ENCODE measurements at places on chromosomes 11 and 22.

GRCh38 chr22:38570779-38571364 lies 889 bp upstream of the DMC1 start:
- no peak for DNase-seq

- no peak for DNase-seq
Measured at GRCh38 chr11:61042537-61042936, 59.8 kb upstream of the CD5 start.

- no peak for DNase-seq
Measured at GRCh38 chr11:20355221-20356219, 8.0 kb upstream of the HTATIP2 start.

- DNase-seq = no peak
Measured at GRCh38 chr11:112538534-112539280, 278.0 kb upstream of the PLET1 start.

DNA sequence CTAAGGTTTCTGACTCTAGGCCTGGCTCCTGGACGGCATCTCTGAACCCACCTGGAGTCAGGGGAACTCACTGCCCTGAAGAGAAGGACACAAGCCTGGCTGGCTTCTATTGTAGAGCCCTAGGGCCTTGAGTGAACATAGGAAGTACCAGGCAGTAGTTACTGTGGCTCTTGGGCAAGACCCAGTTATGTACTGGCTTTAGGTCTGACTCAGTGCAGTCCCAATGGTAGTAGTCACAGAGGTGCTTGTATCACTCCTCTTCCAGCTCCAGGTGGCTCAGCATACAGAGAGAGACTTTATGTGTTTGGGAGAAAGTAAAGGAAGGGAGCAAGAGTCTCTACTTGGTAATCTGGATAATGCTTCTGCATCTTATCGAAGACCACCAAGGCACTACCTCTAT lies 13.9 kb upstream of the PAK1 start:
- no peak for DNase-seq

GRCh38 chr11:55658608-55659007 lies 3.4 kb upstream of the OR4C6 start:
- DNase-seq = no peak

DNA sequence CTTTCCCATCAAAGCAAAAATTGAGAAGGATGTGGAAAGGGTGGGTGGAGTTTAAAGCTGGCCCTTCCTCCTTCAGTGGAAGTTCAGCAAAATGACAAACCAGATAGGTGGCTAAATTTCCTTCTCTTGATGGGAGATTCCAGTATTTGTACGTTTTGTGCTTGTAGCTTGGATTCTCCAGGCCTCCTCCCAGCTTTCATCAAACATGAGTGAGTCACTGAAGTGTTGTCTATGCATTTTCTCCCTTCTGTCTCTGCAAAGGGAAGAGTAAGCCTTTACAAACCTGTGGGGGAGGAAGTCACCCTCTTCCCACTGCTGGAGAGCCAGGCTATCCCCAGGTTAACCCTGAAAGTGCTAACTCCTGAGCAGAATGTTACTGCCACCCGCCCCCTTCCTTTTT lies 6.4 kb downstream of the MARK2 start:
- DNase-seq = no peak

DNA sequence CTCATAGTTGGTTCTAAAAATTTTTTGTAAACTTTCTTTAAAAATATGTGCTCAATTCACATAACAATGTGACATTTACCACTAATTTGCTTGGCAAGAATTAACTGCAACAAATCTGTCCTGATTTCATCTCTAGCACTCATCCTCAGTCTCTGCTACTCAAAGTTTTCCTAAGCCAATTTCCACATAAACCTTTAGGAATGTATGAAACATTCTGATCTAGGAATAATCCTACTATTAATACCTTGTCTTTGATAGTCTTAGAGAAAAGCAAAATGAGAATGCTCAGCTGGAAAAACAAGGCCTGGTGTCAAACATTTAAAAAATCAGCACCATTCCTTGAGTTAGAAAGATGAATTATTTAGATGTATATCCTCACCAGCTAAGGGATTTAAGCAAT lies 114.3 kb downstream of the CD44 start:
- DNase-seq = no peak

DNA sequence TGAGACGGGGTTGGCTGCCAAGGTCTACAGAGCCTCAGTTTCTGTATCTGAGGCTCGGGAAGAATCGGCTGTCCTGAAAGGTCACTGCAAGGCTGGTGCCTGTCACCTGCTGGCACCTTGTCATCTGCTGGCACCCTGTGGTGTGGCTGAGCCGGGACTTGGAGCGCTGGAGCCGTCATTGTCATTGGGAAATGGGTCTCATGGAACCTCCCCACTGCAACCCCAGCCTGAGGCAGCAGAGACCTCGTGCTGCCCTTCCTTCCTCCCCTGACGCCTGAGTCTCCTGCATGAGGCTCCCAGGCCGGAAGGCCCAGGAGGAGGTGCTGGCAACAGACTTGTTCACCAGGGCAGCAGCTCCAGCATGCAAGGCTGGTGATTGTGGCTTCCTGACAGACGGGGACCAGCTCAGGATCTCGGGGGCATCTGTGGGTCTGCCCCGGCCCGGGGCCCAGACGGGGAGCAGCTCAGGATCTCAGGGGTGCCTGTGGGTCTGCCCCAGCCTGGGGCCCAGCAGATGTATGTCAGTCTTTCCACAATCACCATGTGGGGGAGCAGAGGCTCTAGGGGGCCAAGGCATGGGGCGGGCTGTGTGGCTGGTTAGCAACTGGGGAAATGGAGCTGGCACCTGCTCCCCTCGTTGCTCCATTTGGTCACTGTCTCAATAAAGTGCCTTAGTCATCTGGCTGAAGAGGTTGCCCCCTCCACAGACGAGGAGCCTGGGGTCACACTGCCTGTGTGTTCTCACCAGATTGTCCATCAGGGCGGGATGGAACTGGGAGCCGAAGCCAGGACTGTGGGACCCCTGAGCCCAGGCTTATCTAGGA lies 668.7 kb downstream of the BRD1 start:
- DNase-seq = no peak

- no peak for DNase-seq
Measured at GRCh38 chr11:119130662-119131061, 9.3 kb downstream of the HINFP start.

- no peak for DNase-seq
Measured at GRCh38 chr22:36351921-36352802, 35.6 kb downstream of the MYH9 start.

- no peak for DNase-seq
Measured at GRCh38 chr11:117913736-117914397, 15.3 kb downstream of the TMPRSS13 start.

DNA sequence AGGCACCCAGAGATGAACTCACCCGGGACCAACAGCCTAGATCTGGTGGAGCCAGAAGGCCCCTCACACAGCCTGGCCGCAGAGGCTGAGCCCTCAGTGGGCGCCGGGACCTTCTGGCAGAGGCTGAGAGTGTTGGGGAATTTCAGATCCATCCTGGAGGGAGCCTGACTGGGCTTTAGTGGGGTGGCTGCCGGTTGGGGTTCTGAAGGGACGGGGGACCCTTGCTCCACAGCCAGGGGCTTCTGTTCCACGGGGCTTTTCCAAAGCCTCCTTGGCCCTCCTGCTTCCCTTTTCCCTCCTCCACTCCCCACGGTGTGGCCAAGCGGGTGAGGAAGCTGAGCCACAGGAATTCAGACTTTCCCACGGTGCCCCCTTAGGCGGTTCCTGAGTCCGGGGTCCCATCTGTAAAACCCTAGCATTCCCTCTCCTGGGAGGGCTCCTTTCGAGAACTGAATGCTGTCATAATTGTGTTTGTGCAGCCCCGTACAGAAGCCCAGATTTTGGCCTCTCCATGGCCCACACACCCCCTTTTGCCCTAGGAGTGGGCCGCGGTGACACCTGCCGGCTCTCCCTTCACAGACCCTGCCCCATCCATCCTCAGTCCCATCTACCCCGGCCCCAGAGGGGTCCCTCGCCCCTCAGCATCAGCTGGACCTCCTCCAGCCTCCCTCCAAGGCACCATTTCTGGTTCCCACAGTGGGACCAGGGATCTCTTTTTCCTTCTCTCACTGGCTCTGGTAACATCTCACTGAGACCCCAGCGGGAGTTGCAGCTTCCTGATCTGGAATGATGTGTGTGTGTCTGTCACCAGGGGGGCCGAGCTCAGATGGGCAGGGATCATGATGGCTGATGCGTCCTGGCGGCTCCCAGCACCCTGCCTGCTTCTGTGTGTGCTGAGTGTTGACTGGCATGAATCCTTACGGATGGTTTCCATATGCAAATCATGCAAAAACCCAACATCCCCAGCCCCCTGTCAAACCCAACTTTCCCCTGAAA lies 1048.4 kb downstream of the TBC1D22A start:
- DNase-seq = no peak

GRCh38 chr11:115682888-115683287 lies 178.7 kb upstream of the CADM1 start:
- DNase-seq = no peak

DNA sequence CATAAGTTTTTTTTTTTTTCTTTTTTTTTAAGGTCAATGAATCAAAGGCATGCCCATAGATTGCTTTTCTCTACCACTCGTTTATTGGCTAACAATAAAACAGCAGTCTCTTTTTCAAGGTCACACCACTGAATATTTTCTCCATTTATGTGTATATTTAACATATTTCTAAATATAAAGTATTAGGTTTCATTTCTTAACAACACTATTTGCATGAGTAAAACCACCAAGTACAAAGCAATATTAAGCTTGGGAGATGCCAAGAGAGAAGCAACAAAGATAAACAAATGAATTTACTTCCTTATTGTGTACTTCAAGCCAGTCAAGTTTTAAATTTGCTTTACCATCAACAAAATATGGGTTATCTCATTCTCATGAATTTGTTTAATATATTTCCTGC lies 708.9 kb upstream of the CCDC179 start:
- no peak for DNase-seq

GRCh38 chr11:33730716-33731115 lies 5.5 kb downstream of the CD59 start:
- DNase-seq = no peak

DNA sequence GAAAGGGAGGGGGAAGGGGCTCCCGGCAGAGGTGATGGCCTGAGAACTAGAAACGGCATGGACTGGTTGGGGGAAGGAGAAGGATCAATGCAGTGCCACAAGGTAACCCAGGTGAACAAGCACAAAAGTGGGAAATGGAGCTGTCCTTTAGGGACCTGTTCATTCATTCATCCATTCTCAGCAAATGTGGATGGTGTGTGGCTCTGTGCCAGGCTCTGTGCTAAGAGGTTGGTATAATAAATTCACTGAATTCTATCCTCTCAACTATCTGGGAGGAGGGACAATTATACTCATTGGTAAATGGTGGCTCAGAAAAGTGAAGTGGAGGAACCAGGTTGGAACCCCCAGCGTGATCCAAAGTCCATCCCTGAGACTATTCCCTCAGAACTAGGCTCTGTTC lies 18.6 kb upstream of the ARAP1 start:
- DNase-seq = no peak

- DNase-seq = no peak
Measured at GRCh38 chr11:113615773-113616172, 90.3 kb downstream of the TMPRSS5 start.

- no peak for DNase-seq
Measured at GRCh38 chr11:76717816-76718215, 47.3 kb upstream of the LRRC32 start.

DNA sequence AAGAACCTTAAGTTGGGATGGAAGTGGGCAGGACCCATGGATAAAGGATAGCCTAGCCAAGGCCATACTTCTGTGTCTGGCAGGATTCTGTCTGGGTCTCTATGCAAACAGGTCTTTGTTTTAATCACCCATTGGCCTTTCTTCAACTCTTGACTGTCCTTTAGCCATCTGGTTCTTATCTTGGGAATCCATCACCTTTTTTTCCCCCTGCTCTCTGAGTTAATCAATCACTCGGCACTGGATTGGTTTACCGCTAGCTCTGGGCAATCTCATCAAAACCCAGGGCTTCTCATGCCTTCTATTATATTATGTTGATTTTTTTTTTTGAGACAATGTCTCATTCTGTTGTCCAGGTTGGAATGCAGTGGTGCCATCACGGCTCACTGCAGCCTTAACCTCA lies 1.8 kb upstream of the RNF169 start:
- DNase-seq = no peak

- DNase-seq = no peak
Measured at GRCh38 chr11:134022748-134023147, 46.1 kb upstream of the JAM3 start.

- DNase-seq = no peak
Measured at GRCh38 chr22:27345691-27346090, 455.9 kb downstream of the MN1 start.

GRCh38 chr22:24244144-24244787 lies 616 bp downstream of the GGT5 start:
- DNase-seq = no peak

DNA sequence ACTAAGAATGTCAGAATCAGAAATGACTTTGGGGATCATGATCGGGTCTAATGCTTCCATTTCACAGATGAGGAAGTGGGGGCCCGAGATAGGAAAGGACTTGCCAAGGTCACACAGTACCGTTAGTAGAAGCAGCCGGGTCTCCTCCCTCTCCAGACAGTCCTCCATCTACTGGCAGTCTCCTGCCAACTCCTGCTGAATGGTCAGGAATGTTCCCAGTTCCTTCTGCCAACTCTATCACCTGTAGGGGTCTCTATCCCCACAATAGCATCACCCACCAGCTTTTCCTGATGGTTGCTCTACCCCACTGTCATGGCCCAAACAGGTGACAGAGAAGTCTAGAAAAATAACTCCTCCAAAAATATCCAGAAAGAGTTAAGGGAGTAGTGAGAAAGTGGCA lies 23.9 kb upstream of the CCDC86 start:
- no peak for DNase-seq

GRCh38 chr11:63931045-63931444 lies 7.8 kb upstream of the NAA40 start:
- DNase-seq = no peak

DNA sequence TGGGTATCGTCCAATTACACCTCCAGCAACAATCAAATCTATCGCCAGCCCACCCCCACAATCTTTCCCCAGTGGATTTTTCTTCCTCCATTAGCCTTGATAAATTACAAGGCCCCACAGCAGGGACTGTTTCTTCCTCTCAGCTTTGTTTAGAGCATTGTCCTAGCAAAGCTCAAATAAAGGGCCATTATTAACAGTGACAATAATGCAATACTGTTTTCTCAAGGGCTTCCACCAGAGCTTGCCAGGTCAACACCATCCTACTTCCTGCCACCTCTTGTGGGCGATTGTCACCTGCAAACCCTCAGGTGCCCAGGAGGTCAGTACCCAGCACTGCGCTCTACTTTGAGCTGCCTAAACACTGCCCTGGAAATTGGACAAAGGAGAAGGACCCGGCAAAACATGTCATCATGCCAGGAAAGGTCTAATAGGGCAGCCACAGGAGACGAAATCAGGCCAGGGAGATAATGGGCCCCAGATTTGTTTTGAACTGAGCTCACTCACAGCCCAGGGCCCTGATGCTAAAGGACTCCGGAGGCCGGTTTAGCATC lies 95.2 kb downstream of the ABTB2 start:
- no peak for DNase-seq

GRCh38 chr11:77710358-77710757 lies 72.8 kb upstream of the CLNS1A start:
- no peak for DNase-seq

- no peak for DNase-seq
Measured at GRCh38 chr22:37725551-37726240, 28.8 kb downstream of the TRIOBP start.

GRCh38 chr11:47394322-47395222 lies 13.8 kb upstream of the SLC39A13 start:
- DNase-seq = no peak

Data from cortex of kidney (tissue), 1 donor.